ENCODE measurements at places on chromosomes 6 and 20. TPM values are rescaled to one million over a fixed set of nuclear protein-coding genes. Genes with fewer than 3 reads are reported as not detected.

DNA sequence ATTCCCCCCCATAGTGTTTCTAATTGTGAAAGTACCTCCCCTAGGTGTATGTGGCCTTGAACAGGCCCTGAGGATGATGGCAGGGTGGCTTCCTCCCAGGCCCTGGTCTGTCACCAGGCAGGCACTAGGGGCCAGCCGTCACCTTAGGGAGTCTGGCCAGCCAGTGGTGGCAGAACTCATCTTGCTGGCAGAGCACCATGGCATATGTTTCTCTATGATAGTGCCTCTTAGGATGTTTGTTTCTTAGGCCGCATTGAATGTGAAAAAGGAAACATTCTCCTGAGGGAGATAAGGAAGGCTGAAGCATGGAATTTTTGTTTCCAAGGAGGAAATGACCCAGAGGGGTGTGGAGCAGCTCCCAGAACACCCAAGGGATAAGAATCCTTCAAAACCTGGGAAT is 45.2 kb upstream of the KLHL31 start:
- no peak for DNase-seq

DNA sequence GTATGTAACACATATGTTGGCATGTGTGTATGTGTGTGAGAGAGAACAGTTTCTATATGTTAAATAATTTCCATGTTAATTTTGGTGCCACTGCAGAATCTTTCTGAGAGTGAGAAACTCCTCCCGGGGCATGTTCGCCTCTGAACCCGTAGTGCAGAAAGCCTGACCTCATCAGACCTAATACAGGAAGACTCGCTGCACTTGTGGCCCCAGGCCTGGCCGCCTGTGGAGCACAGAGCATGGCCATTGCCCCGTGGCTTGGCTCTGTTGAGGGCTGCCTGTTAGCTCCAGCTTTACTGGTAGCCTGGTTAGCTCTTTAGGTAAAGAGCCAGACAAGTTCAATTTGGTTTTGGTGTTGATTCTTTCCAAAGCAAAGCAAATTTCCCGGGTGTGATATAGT is 25.5 kb downstream of the FARS2 start:
- no peak for DNase-seq

DNA sequence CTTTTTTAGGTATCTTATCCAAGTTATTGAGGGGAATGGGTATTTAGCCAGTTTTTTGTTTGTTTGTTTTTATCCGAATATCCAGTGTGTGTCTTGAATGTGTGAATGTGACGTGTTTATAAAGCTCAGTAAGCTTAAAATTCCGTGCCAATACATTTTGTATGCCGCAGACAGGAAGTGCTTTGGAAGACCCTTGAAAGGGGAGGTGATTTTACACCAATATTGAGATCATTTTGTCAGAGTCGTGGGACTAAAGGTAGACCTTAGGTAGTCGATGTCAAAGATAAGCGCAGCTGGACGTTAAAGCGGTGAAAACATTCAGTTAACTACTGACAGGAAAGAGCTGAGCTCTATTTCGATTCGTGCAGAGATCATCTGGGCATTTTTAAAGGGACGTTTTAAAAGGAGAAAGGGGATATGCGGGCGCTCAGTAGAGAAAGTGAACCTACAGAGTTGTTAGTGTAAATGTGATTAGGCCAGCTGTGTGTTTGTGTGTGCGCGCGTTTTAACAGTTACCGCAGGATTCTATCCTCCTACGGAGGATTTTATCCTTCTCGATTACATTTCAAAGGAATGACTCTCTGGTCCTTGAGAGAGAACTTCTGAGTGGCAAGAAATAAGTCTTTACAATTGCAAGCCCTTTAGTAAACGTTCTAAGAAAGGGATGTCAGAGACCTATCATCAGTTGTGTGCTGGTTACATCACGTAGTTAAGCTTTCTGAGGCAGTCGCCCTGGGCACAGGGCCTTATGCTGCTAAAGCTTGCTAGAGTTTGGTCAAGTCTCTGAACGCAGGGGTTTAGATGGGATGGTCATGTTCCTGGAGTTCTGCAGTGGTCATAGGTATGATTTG is 625 bp upstream of the ECHDC1 start:
- no peak for DNase-seq

- peak; percentile 61 for DNase-seq
Measured at GRCh38 chr6:36793296-36793912, 45.8 kb downstream of the CPNE5 start.

GRCh38 chr6:13488015-13488895 is 855 bp upstream of the GFOD1 start:
- DNase-seq = peak; percentile 40

DNA sequence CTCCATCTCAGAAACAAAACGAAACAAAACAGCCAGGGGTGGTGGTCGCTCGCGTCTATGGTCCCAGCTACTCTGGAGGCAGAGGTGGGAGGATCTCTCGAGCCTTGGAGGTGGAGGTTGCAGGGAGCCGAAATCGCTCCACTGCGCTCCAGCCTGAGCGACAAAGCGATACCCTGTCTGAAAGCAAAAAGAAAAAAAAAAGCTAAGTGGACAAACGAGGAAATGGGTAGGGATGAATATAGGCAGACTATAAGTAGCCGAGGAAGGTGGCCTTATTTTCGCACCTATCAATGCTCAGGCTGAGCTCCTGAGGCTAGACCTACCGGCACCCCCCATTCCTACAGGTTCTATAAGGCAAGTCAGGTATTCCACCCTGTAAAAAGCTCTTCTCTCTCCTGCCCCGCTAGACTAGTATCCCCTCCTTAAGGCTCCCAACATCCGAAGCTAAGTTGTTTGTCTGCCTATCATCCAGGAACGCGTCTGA is 650 bp upstream of the CASP8AP2 start:
- no peak for DNase-seq

GRCh38 chr20:49406666-49407065 is 75.8 kb downstream of the KCNB1 start:
- no peak for DNase-seq

GRCh38 chr20:37343212-37343993 is 2.5 kb upstream of the SRC start:
- DNase-seq = no peak

DNA sequence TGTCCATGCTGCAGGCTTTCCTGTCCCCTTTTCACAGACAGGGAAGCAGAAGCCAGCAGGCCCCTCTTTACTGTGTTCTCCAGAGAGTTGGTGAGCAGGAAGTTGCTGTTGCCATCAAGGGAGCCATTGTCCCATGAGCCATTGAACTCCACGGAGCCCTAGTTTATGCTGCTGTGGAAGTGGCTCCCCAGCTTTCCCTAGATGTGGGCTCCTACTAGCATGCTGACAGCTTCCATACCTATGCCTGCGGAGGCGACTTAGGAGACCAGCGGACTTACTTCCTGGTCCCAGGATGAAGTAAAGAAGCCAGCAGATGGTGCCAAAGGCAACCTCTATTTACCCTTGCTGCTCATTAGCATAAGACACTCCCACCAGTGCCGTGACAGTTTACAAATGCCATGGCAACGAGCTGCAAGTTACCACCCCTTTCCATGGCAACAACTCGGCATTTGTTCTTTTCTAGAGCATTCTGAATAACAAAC is 30.8 kb upstream of the FKBP1A start:
- no peak for DNase-seq

DNA sequence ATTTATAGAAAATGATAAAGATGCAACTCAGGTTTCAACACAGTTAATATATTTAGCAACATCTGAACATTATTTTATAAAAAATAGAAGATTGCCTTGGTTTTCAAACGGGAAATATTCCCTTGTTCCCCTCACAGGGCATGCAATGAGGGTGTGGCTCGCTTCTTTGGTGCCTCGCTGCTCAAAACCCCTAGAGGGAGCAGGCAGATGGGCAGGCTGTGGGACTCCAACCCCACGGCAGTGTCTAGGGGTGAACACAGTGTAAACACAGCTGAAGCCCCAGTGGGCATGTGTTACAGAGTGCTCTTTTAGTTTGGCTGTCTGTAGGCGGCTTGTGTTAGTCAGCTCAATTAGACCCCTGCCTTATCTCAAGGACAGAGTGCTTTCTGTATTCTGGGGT is 560.8 kb upstream of the IMPG1 start:
- no peak for DNase-seq

DNA sequence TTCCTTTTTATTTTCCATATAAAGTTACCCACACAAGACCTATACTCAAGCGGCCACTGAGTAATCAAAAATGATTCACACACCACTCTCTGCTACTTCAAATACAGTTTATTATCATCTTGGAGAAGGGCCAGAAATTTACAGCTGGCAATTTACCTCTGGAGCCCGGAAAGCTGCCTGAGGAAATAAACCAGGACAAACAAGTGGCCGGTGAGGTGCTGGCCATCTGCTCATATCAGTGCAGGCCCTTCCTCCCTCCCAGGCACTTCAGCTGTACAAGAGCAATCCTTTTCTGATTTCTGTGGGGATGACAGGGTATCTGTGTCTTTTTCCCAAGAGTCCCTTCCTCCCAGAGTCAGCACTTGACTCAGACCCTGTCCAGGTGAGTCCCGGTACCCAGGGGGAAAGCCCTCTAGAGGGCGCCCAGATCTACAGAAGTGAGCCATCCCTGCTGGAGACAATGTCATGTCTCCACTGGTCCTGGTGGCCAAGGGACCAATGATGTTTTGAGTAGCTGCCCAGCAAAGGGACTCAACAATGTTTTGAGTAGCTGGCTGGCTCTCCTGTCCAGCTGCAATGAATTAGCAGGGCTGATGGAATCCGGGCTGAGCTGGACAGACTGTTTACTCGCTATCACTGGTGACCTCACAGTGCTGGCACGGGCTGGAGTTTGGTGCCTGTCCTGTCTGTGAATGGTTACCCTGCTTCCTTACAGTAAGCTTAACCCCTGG is 23.6 kb downstream of the LRP11 start:
- DNase-seq = peak; percentile 79

DNA sequence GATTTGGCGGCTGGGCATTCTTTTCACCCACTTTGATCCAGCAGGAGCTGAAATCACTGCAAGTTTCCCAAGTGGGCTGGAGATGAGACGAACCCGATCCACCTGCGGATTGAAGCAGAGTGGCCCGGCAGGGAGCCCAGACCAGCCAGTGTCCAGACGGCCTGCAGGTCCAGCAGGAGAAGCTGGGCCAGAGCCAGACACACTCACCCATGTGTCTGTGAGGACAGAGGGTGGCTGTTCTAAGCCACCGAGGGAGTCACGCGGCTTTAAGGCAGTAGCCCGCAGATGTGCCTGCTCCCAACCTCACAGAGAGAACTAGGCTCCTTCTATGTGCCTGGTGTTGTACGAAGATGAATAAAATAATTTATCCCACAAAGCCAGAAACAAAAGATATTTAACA is 200.7 kb downstream of the WDR27 start:
- DNase-seq = no peak

- DNase-seq = no peak
Measured at GRCh38 chr6:168584249-168584648, 143.3 kb downstream of the SMOC2 start.

- DNase-seq = peak; percentile 47
Measured at GRCh38 chr20:17611540-17612286, 41.8 kb downstream of the DSTN start.

DNA sequence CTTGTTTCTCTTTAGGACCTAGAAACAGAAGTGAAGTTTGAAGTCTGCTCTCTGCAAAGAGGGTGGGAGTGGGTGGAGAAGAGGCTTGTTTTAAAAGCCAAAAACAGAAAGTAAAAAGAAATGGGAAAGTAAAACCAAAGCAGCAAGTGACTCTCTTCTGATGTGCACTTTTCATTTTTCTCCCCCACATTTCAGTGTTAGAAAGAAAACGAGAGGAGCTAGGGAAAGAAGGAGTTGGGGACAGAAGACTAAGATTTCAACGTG is 1.3 kb downstream of the C6orf141 start:
- DNase-seq = no peak

GRCh38 chr6:139306291-139306981 is 14.6 kb upstream of the TXLNB start:
- no peak for DNase-seq

DNA sequence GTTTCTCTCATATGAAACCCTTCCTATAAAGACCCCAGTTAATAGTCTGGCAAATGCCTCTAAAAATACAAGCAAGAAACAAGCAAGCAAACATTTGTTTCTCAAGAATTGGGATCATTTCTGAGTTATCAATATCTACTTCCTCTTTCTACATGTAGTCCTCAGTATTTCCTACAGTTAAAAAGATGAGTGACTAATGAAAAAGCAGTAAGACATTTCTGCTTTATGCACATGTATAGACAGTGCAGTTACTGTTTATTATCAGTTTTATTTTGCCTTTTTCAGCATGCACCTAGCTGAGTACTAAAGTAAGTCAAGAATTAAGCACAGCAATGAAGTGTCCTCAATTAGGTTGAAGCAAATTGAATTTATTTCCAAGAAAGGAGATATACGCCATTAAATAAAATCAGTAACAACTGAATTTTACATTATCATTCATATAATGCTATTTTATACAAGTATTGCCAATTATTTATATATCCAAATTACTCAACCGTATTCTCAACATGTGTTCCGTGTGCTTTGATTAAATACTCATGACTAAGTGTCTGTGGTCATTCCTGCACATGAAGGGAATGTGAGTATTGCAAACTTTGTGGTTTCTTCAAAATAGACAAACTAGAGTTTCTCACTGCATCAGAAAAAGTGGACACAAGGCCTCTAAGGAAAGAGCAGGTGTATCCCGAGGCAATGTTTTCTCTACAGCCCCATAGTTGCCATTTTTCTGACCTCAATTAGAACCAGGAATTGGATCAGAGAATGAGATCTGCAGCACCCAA is 159.3 kb upstream of the MARCKS start:
- DNase-seq = no peak

- DNase-seq = peak; percentile 30
Measured at GRCh38 chr20:17138237-17138636, 88.6 kb upstream of the PCSK2 start.

- no peak for DNase-seq
Measured at GRCh38 chr6:14799928-14800327, 445.9 kb upstream of the JARID2 start.

GRCh38 chr6:167824591-167825331 is 1.9 kb upstream of the AFDN start:
- DNase-seq = no peak

DNA sequence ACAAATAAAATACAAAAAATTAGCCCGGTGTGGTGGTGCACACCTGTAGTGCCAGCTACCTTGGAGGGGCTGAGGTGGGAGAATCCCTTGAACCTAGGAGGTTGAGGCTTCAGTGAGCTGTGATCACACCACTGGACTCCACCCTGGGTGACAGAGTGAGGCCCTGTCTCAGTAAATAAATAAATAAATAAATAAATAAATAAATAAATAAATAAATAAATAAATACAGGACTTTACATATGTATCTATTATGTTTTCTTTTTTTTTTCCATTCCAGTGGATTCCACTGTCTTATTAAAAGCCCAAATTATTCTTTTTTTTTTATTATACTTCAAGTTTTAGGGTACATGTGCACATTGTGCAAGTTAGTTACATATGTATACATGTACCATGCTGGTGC is 41.1 kb upstream of the ENPP5 start:
- DNase-seq = no peak

Gene CTCFL
- total RNA-seq = not detected

Gene AKIRIN2
- total RNA-seq = 74.0 TPM

Gene SALL4
- total RNA-seq = 0.32 TPM

Gene DPM1
- 26.2 TPM for total RNA-seq

Gene MRAP2
- 29.4 TPM for total RNA-seq

Gene SRMS
- not detected for total RNA-seq

Gene MYCT1
- 4.4 TPM for total RNA-seq

Gene TFAP2B
- total RNA-seq = not detected

Gene ULBP3
- total RNA-seq = 2.1 TPM

Measured in dorsolateral prefrontal cortex (tissue), 122 donors.